Glutamatergic neuron (in vitro differentiated cells): ENCODE measurements at places on chromosomes 6 and 20.

GRCh38 chr6:130240232-130240631 lies 17.5 kb upstream of the SAMD3 start:
- no peak for DNase-seq

DNA sequence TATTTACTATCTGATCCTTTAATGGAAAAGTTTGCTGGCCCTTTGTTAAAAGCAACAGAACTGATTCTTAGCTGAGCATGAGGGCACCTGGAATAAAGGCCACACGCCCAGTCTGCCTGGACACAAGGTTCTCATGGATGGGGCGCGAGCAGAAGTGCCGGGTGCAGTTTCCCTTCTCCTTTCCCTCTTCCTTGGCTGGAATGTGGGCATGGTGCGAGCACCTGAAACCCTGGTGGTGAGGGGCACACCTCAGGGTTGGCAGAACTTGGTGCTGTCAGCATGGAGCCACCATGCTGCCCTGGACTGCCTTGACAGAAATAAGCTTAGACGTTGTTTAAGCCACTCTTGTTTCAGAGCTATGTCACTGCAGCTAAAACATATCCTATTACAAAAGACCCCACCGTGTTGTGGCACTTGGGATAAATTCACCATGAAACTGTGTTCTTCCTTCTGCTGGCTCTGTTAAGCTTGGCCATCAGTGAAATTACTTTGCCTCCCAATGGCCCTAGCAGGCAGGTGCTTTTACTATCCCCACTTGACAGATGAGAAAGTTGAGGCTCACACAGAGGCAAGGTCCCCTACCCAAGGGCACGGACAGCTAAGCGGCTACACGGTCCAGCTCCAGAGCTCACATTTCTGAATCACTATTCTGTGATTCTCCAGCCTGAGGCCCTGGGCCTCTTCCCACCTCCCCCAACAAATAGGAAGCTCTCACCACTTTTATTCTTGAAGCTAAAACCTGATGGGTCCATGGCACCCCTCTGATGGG lies 115.9 kb downstream of the PREX1 start:
- no peak for DNase-seq

GRCh38 chr6:5157621-5158138 lies 72.5 kb downstream of the PPP1R3G start:
- DNase-seq, result no peak

GRCh38 chr6:127456465-127456864 lies 2.7 kb downstream of the KIAA0408 start:
- DNase-seq, result no peak

DNA sequence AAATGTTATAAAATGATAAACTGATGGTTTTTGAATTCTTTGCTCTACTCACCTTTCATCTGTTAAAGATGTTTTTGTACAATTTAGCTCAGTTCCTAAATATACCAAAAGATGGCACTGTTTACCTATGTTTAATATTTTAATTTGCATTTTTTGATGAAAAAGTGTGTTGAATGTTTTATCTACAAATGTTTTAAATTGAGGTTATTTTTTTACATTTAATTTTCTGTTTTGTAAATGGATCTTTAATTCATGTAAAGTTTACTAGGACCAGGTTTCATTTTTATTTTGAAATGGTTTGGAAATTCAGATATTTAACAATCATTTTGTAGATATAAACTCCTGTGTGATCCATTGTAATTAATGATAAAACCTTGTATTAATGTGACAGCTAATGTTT lies 30.0 kb downstream of the CDKAL1 start:
- no peak for DNase-seq

GRCh38 chr6:149860834-149861602 lies 3.1 kb downstream of the LRP11 start:
- DNase-seq, result no peak

DNA sequence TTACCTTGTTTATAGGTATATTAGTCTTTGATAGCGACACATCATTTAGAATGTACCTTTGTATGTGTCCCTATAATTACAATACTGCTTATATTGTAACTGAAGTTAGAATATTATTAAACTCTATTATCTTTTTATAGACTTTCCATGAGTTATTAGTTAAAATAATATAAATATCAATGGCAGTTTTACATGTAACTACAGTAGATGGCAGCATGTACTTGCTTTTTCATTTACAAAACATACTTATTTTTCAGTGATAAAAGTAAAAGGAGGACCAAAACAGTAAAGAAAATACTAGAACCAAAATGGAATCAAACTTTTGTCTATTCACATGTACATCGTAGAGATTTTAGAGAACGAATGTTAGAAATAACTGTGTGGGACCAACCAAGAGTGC lies 364.3 kb downstream of the RIMS1 start:
- no peak for DNase-seq

DNA sequence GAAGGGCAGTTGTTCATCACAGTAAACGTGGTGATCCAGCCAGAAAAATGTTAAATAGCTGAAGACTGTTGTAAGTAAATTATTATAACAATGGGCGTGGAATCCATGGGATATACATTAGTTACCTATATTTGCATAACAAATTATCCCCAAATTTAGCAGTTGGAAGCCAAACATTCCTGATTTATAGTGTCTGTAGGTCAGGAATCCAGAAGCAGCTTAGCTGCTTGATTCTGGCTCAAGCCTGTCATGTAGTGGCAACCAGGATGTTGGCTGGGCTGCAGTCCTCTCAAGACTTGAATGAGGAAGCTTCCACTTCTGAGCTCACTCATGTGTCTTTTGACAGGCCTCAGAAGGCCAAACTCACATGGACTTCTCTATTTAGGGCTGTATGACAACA lies 6.9 kb upstream of the ADGRB3 start:
- DNase-seq, result no peak

- peak; percentile 45 for DNase-seq
These were observed 20.7 kb upstream of the TRIM27 start for GRCh38 chr6:28944412-28944865.

GRCh38 chr6:382883-383810 lies 8.4 kb upstream of the IRF4 start:
- no peak for DNase-seq

GRCh38 chr6:45983062-45983461 lies 32.6 kb downstream of the CLIC5 start:
- no peak for DNase-seq

- no peak for DNase-seq
These were observed 160.8 kb downstream of the ZDHHC14 start for GRCh38 chr6:157541618-157542413.

DNA sequence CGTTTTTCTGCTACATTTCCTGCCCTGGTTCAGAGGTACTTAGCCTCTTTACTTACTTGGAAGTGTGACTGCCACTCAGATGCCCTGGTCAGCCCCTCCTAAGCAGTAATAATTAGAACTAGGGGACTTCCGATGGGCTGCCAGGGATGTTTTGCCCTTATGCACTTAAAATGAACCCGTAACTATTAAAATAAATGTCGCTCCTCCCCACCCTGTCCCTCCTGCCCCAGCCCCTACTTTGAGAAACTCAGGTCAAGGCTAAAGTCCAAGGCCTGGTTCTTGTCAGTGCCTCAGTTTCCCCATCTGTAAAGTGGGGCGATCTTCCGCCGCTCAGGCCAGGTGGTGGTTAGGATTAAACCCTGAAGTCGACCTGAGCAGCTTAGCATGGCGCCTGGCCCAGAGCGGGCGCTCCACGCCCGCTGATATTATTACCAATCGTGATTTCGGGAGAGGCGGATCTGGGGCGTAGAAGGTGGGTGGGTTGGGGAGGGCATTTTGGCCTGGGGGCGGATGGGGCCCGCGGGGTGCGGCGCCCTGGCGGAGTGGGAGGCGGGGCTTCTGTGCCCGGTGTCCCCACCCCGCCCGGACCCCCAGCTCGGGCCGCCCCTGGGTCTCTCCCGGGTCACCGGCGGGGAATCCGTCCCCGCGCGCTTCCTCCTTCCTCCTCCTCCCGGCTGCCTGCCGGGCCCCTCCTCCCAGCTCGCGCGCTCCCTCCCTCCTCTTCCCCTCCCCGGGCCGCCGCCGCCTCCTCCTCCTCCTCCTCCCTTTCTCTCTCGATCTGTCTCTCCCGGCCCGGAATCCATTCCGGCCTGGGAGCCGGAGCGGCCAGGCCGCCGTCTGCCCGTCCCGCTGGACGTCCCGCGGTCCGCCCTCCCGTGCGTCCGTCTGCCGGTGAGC lies at the start of gene SRC:
TSS of gene SRC (plus strand) at position 802 of the 897 bp plus-strand sequence. CDS start 38,014 bp downstream, outside the sequence.
- peak; percentile 83 for DNase-seq

- DNase-seq, result no peak
These were observed 7.7 kb downstream of the ADGRF1 start for GRCh38 chr6:47034421-47034820.

- DNase-seq, result no peak
These were observed 600.4 kb upstream of the JAG1 start for GRCh38 chr20:11274141-11274594.

- DNase-seq, result no peak
These were observed 59.9 kb upstream of the PMEPA1 start for GRCh38 chr20:57769756-57770155.

- DNase-seq, result no peak
These were observed 56.3 kb downstream of the ZHX3 start for GRCh38 chr20:41261260-41261659.

DNA sequence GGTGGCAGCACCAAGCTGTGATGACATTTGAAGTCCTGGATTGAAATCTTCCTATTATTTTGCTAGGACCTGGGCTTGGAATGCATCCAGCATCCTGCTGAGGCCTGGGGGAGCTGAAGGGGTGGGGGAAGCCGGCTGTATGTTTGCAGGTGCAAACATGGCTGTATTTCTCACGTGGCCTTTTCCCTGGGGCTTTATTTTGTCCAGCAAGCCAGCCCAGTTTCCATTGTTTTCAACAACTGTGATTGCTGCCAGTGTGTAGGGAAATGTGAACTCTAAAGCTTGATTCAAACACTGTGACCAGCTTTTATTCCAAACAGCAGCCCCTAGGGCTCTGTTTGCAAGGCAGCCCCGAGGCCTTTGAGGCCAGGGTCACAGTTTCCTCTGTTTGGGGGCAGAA lies 683.0 kb downstream of the DHX35 start:
- no peak for DNase-seq

- peak; percentile 59 for DNase-seq
These were observed 71.0 kb downstream of the SOX4 start for GRCh38 chr6:21664314-21665109.

- DNase-seq, result no peak
These were observed 22.8 kb downstream of the FYN start for GRCh38 chr6:111850295-111850937.

DNA sequence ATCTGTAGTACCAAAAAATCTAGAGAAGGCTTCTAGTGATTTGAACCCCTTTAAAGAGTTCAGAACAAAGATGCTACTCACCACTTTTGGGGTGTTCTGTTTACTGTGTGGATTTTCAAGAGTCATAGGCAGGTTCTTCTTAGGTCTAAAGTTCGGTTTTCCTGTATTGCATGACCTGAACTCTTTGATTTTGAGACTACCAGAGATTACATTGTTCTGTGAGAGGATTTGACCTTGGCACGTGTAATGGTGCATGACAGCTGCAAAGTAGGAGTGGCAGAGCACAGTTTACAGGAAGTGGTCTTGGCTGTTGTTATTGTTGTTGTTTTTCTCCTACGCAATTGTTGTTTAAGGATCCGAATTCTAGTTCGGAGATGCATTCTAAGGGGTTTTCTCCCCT lies 592.7 kb downstream of the EPHA7 start:
- DNase-seq, result no peak

- no peak for DNase-seq
These were observed 712.4 kb downstream of the KIF16B start for GRCh38 chr20:15860850-15861249.

GRCh38 chr20:46157625-46158024 lies 39.5 kb downstream of the CD40 start:
- peak; percentile 77 for DNase-seq

DNA sequence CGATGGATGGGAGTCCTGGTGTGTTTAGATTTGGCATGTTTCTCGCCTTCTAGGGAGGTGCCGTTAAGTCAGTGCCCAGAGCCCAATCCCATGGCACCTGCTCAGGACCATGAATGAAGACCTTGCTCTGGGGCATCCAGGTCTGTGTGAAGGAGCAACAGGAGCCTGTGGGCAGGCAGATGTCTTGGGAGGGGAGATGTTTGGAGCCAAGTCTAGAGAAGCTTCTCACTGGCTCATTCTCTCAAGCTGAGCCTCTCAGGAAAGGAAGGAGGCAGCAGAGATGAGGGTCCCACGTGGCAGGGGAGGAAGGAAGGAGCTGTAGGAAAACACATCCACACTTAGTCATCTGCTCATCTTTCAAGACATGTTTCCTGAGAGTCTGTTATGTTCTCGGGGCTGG lies 9.5 kb upstream of the SIRPB1 start:
- DNase-seq, result no peak

- DNase-seq, result no peak
These were observed 28.8 kb upstream of the CCND3 start for GRCh38 chr6:41970436-41970846.

DNA sequence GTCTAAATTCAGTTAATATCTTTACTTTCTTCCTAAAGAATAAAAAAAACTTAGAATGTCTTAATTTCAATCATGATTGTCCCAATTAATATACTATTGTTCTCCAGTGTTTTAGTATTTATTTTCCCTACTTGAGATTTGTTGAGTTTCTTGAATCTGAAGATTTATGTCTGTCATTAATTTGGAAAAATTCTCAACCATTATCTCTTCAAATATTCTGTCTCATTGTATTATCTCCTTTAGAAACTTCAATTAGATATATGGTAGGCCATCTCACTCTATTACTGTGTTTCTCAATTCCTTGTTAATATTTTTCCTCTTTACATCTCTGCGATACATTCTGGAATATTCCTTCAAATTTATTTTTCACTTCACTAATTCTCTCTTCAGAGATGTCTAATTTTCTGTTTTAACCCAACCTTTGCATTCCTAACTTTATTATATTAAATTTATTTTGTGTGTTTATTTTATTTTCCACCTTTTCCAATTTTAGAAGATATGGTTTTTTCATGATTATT lies 268.6 kb downstream of the QKI start:
- no peak for DNase-seq
